Activated T-helper 9 cell treated with anti-CD3 and anti-CD28 coated beads, Interleukin-2, amount 50 U/mL, for 16 hours (primary cell): ENCODE measurements at places on chromosomes 6 and 20.

- DNase-seq, result no peak
Observed at GRCh38 chr20:49742948-49743347, 29.3 kb upstream of the B4GALT5 start.

GRCh38 chr20:18056174-18057100 is 1.3 kb downstream of the OVOL2 start:
- no peak for DNase-seq

DNA sequence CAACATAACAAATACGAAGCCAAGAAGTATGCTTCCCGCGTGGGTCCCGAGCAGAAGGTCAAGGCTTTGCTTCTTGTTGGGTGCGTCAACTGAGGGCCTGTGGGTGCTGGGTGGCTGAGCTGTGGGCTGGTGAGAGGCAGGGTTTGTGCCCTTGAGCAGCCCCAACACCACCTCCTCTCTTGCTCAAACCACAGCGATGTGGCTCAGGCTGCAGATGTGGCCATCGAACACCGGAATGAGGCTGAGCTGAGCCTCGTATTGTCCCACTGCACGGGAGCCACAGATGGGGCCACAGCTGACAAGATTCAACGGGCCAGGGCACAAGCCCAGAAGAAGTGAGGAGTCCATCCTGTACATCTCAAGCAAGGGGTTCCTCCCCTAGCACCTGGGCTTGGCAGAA is 7.0 kb upstream of the PTPRA start:
- DNase-seq, result no peak

DNA sequence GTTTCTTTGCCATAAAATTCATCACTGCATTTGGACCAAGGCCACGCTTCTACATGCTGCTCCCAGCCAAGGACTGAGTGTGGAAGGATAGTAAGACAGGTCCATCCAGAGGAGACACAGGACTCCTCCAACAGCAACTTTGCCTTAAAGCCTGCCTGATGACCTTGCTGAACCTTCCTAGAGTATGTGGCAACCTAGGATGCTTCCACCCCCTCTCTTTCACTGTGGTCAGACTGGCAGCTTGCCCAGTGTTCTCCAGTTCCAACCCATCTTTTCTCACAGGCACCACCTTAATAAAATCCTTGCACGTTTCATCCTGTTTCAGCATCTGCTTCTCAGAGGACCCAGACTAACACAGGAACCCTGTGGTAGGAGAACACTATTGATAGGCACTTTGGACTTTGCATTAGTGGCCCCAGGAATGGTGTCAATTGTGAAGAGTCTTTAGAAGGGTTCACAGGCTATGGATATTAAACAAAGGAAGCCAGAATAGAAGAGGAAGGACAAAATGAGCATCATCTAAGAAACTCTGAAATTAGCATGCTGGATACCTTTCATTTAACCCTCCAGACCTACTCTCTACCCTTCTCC is 2.4 kb upstream of the PKHD1 start:
- no peak for DNase-seq
